ENCODE measurements at places on chromosomes 6 and 20.

DNA sequence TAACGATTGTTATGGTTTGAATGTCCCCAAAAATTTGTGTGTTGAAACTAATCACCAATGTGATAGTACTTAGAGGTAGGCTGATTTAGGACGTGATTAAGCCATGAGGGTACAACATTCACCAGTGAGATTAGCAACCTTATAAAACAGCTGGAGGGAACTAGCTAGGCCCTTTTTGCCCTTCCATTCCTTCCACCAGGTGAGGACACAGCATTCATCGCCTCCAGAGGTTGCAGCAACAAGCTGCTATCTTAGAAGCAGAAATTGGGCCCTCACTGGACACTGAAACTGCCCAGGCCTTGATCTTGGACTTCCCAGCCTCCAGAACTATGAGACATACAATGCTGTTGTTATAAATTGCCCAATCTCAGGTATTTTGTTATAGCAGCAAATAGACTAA is 340.7 kb upstream of the JARID2 start:
- DNase-seq, result no peak

DNA sequence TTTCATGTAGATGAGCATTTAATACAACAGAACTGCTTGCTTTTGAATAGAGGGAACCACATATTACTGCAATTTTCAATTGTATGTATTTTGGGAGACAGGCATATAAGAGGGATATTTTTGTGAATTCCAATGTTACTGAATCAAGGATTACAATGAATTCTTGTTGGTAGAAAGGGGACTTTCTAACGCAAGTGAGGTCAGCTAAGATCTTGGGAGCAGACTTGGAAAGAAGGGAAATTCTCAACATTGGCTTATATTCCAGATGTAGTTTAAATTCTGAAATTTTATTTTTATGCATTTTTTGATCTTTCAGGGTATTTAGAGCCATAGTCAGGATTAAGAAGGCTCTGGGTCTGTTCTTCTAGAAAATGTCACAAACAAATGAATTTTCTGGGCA is 43.3 kb upstream of the CTAGE9 start:
- DNase-seq, result no peak

DNA sequence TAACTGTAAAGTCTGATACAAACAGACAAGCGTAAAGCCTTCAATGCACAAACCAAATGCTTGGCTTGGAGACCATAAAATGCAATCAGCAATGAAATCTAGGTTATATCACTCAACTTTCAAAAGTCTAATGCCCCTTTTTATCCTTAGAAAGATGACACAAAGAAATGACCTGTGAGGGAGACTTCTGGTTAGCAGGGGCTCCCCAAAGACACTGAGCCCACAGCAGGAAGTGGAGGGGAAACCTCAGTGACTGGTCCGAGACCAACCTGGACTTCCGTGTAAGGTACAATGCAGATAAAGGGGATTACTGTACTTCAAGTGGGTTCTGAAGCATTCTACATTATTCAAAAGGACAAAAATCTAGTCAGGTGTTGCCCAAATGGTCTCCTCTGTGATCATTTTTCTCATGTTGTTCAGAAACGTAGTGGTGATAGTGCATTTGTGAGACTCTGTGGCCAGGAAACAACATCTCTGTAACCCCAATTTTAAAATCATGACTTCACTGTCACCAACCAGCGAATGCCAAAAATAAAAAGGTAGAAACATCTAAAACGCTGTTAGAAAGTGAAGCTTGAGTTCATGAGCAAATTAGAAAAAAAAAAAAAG is 88.2 kb downstream of the HIVEP2 start:
- DNase-seq, result no peak

DNA sequence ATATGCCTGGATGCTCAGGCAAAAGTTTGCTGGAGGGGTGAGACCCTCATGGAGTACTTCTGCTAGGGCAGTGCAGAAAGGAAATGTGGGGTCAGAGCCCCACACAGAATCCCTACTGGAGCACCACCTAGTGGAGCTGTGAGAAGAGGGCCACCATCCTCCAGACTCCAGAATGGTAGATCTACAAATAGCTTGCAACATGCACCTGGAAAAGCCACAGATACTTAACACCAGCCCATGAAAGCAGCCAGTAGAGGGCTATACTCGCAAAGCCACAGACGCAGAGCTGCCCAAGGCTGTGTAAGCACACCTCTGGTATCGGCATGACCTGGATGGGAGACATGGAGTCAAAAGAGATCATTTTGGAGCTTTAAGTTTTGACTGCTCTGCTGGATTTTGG is 60.7 kb upstream of the GJE1 start:
- DNase-seq, result no peak

- no peak for DNase-seq
Observed at GRCh38 chr6:11298651-11299420, 66.4 kb upstream of the NEDD9 start.

DNA sequence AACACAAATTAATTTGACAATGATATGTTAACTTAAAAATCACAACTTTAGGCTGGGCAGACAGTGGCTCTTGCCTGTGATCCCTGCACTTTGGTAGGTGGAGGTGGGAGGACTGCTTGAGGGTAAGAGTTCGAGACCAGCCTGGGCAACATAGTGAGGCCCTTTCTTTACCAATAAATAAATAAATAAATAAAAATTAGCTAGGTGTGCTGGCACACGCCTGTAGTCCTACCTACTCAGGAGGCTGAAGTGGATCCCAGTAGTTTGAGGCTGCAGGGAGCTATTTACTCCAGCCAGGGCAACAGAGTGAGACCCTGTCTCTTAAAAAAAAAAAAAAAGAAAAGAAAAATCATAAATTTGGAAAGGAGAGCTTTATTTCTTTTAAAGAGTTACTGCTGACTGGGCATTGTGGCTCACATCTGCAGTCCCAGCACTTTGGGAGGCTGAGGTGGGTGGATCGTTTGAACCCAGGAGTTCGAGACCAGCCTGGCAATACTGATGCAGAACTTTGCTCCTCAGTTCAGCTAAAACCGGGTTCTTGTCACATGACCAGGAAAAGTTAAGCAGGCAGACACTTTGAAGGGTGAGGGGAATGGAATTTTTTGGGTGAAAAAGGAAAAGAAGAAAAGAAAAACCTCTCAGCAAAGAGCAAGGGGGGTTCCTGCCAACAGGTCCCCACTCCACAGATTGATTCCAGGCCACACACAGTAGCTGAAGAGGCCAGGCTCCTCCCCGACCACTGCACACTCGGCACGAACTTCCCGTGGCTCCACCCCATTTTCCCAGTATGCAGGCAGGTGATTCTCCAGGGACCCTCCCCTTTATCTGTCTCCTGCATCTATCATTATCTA is 44.0 kb upstream of the DDR1 start:
- DNase-seq, result no peak

Data from SK-N-DZ (cell line).